Brain pericyte (primary cell): ENCODE measurements at places on chromosomes 1 and 21.

DNA sequence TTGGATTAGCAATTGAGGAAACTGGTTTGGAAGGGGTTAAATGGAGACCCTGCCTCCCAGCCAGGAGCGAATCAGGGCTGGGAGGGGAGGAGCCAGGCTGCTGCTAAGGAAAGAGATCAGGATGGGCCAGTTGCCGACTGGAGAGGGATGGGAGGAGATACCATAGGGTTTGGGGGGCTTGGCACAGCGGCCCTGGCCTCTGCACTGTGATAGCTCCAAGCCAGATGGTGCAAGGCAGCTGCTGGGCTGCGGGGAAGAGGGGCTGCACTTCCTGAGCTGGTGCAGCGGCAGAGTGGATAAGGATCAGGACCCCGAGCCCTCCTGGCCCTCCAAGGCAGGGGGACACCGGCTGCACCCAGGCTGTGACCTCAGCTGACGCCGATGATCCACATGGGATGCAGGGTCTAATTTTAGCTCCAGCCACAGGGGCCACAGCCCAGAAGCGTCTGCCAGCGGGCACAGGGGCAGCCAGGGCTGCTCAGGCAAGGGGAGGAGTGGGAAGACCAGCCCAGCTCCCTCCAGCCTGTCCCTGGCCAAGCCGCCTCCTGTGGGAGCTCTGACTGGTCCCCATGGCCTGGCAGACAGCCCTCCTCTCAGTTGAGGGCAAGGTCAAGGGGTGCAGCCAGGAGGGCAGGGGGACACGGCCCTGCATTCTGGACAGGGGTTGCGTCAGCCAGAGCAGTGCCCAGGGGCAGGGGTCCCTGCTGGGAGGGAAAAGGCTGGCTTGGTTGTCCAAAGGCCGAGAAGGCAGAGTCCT is at the start of gene EXTL1:
TSS of gene EXTL1 (plus strand) at position 129 of the 757 bp plus-strand sequence. CDS start 872 bp downstream, outside the sequence.
- DNase-seq = no peak

GRCh38 chr21:15061747-15062605 is 2.8 kb downstream of the NRIP1 start:
- no peak for DNase-seq

- no peak for DNase-seq
Measured at GRCh38 chr1:156747742-156748669, 3.5 kb downstream of the HDGF start.

DNA sequence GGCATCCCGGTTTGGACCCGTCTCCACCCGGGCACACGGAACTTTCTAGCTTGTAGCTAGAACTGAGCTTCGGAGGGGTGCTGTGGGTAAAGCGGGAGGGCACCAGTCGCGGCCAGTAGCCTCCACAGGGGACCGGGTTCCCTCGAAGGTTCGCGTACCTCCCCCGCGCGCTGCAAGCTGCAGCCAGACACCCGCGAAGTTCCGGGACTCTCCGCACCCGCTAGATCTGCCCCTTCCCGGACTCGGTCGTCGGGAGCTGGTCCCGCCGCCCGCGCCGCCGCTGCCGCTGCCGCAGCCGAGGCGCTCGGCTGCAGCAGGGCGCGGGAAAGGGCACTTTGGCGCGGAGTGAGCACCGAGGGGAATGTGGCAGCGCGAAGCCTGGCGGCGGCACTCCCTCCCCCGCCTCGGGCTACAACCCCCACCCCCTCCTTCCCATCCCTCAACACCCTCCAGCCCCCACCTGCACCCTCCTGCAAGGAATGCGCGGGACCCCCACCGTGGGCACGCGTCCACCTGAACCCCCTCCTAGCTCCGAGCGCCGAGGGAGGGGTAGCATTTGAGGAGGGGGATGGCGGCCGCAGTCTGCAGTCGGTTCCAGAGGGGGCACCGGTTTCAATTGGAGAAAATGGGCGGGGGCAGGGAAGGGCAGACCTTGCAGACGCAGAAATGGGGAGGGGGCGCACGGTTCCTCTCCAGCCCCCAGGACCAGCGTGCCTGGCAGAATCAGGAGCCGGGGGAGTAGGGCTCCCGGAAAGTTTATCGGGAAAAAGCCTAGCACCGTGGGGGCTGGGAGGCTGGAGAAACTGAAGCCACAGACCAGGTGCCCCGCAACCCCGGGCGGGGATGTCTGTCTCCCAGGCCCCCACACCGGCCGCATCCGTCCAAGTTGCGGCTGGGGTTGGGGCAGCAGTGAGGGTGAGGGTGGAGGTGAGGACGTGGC is 968 bp downstream of the CSMD2 start:
- no peak for DNase-seq

DNA sequence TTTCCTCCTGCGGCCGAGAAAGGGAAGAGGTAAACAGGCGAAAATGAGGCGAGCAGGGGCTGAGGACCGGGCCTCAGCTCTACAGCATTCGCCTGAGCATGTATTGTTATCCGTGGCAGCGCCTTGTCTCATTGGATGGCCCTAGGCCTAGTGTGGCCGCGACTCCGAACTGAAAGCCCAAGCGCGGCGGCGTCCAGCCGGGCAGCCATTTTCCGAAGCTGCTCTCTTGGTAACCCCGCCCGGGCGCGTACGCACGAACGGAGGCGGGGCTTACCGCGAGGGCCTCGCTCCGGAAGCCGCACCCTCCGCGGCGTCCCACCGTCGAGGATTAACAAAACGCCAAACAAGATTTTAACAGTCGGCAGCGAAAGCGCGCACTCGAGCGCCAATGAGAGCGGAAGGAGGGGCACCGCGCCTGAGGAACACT is 797 bp upstream of the USP1 start:
- no peak for DNase-seq

- DNase-seq = no peak
Measured at GRCh38 chr1:45065083-45065482, 53.0 kb downstream of the UROD start.

- no peak for DNase-seq
Measured at GRCh38 chr21:32147041-32147440, 131.8 kb downstream of the MIS18A start.

DNA sequence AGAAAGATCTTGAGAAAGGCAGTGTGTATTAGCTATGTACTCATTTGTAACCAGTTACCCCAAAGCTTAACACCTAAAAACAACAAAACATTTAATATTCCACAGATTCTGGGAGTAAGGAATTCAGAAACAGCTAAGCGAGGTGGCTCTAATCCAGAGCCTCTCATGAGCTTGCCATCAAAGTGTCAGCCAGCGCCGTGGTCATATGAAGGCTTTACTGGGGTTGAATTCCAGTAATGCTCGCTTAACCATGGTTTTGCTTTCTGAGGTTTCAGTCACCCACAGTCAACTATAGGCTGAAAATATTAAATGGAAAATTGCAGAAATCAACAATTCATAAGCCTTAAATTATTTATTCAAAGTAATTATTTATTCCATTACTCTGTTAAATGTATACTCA is 101.8 kb downstream of the CLIC6 start:
- DNase-seq = no peak

DNA sequence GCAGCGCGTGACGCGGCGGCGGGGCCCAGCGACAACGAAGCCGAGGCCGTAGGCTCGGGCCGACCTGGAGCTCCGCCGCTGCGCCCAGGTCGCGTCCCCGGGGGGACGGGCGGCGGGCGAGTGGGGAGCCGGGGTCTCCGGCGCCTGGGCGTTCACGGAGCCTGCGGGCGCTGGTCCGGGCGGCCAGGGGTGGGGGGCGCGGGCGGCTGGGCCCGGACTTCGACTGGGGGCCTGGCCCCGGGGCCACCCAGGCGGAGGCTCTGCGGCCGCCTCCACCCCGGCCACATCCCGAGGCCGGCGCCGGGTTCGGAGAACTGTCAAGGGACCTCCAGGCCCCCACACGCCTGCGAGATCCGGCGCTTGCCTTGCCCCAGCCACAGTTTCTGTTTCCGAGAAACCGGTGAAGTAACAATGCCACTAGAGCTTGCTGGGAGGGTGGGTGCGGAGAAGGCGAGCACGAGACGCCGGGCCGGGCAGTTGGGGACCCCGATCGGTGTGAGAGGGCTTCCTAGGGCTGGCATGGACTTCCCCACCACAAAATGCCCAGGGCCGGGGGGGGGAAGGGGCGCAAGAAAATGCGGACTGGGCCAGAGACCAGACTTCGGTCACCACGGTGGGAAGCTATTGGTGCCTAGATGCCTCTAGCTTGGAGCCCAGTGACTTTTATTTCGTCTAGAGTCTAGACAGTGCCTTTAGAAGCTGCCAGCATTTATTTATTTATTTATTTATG is 501 bp downstream of the FBXO6 start:
- DNase-seq = no peak

GRCh38 chr1:246435421-246436041 is 71.5 kb downstream of the SMYD3 start:
- no peak for DNase-seq

DNA sequence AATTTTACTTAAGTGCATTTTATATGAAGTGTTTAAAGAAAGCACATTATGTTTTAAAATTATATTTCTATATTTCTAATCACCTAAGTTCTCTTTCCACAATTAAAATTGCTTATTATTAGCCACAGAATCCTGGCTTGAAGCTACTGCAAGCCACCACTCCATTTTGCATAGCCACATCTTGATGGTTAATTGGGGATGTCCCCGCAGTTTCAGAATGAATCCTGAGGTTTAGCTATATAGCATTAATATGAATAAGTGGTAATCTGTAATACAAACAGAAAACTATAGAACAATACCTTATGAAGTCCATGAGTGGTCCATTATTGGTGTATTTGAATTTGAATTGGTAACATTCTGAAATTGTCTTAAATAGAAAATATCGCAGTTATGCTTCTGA is 11.6 kb upstream of the GOLPH3L start:
- no peak for DNase-seq

GRCh38 chr1:80523861-80524260 is 1276.9 kb upstream of the ADGRL2 start:
- no peak for DNase-seq

- no peak for DNase-seq
Measured at GRCh38 chr1:12552951-12553921, 64.8 kb downstream of the DHRS3 start.

- no peak for DNase-seq
Measured at GRCh38 chr1:90074566-90074965, 79.7 kb downstream of the ZNF326 start.

DNA sequence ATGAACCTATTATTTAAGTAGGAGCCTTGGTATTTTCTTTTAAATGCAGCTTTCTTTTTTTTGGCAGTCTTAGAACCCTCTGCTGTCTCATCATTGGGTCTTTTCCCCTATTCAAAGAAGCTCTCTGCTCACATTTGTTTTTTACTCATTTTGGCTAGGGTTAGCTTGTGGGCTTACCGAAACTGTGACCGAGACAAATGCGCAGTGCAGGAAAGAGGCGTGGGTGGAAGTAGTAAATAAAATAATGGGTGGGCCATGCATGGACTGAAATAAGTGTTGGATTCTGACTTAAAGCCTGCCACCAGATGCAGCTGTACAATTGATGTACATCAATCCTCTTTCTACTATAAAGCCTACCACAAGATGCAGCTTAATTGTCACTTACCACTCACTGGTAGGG is 14.7 kb downstream of the XPR1 start:
- DNase-seq = no peak

- no peak for DNase-seq
Measured at GRCh38 chr1:44826375-44827196, 16.5 kb downstream of the PTCH2 start.

DNA sequence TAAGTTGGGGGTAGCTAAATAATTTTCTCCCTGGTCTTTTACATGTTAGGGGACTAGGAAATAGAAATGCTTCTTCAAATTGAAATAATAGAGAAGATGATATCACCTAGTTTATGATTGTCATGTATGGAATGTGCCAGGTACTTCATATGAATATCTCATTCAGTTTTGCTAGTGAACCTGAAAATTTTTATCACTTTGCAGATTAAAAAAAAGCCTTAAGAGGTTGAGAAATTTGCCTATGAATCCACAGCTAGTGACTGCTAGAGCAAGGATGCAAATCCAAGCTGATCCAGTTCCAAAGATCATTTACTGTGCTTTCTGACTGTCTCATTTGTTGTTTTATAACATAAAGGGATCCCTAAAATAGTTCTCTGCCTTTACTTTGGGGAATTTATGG is 24.7 kb downstream of the RNF2 start:
- no peak for DNase-seq

- peak; percentile 18 for DNase-seq
Measured at GRCh38 chr1:161962091-161962887, 61.4 kb downstream of the OLFML2B start.

DNA sequence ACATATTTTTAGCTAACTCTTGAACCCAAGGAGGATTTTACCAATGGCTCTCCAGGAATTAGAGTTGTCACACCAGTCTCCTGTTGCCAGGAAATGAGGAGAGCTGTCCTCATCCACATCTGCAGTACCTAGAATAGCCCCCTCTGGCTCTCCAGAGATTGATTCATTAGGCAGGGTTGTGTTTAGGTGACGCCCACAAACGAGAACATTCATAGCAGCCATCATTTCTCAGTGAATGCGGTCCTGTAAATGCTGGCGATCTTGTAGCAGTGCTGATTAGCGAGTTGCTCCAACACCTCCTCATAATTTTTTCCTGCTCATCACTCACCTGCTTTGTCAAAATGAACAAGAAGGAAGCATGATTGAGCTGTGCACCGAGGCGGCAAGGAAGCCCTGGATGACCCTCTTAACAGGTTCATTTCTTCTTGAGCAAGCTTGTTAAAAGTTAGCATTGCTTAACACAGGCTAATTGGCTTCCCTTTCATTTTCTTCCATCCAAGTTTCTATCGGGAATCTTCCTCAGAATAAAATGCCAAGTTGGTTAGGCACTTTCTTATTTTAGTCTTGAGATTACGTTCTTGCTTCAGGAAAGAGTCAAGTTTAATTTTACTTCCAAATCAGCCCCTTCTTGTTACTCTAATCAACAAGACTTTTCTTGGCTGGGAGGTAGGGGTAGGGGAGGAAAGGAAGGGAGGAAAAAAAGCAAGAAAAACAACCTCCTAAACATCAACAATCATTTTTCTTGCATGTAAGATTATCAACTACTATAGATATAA is 16.5 kb upstream of the KLHDC8A start:
- no peak for DNase-seq

DNA sequence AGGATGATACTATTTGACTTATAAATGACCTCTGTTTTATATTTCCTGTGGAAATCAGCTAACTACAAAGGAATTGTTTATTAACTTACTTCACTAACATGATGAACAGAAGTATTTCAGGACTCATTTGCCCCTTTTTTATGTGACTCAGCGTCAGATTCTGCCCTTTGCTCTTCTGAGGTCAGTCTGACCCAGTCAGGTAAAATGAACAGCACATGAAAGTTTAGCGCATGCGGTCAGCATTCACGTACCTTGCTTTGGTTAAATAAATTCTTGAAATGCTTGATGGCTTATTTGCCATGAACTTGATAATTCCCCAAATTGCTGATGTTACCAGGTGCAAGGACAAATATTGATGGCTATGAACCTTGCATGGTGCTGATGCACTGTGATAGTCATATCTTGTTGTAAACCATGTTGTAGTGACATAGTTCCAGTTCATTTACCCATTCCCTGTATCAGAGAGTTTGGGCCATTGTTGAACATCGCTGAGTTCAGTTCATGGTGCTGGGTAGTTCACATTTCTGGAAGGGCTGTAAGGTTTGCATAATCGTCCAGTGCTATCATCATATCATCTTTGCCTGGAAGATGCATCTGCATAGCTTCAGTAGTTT is 133.4 kb downstream of the NFIA start:
- DNase-seq = no peak

DNA sequence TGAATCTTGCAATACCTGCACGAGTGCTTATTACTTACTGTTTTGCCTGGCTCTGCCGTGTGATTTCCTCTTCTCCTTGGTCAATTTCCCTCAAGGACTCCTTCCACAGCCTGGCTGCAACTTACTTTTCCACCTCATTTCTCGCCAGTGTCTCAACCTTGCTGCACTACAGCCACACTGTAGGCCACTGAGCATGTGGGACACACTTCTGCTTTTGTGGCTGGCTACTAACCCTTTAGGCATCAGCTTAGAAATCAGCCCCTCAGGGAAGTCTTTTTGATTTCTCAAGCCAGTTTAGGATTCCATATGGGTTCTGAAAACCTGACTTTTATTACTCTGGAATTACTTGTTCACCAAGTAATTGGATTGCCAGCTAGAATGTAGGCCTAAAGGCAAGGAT is 5.2 kb upstream of the DMRTB1 start:
- no peak for DNase-seq
